Dermis blood vessel endothelial cell (primary cell): ENCODE measurements at places on chromosomes 13 and 19. TPM values are rescaled to one million over a fixed set of nuclear protein-coding genes. Genes with fewer than 3 reads are reported as not detected.

Gene VSTM2B
- total RNA-seq = not detected in 2 replicates

Gene FGF22
- not detected in 2 replicates for total RNA-seq

Gene TTC9B
- not detected in 2 replicates for total RNA-seq

GRCh38 chr19:32599736-32600157 lies 18.8 kb downstream of the PDCD5 start:
- DNase-seq = peak; percentile 82

- DNase-seq = no peak
These were observed 14.3 kb upstream of the ZNF429 start for GRCh38 chr19:21491146-21491545.

DNA sequence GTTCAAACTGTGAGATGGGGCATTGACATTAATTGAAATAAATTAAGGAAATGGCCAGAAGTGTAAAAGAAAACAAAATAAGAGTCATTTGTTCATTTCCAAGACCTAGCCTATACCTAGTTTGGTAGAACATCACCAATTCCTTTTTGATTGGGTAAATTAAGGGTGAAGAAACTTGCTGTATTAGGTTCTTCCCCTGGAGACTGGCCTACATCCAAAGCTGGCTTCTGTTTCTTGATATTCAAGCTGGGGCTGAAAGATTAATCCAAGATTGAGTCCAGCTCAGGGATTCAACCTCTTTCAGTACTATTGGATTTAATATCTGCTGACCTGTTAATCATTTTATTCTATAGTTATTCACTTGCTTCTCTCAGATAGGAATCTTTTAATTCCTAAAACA lies 183.2 kb downstream of the GPC6 start:
- DNase-seq = no peak

GRCh38 chr13:44951184-44951583 lies 38.1 kb downstream of the NUFIP1 start:
- DNase-seq = no peak

DNA sequence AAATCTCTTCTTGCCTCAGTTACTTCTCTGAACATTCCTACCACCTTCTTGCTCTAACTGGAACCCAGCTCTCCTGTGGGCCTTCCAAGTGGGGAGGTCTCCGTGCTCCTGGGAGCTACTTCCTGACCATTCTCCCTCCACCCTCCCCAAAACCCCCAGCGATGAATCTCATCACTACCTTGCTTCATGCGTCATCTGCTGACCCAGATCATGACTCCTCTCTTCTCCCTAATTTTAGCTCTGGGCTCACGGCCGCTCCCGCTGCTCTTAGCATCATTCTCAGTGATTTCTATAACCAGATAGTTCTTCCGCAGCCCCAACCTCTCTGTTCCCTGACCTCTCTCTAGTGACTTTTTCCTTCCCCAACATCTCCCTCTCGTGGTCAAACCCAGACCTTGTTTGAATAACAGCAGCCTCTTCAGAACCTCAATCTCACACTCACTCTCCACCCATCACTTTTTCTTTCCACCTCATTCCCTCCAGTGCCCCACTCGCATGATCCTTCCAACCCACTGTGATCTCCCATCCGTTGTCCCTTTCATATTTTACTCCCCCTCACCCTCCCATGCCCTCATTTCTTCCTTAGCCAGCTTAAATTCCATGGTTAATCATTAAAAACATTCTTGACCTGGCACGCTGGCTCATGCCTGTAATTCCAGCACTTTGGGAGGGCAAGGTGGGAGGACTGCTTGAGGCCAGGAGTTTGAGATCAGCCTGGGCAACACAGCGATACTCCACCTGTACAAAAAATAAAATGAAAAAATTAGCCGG lies 21.8 kb downstream of the MRPS12 start:
- DNase-seq = peak; percentile 72

DNA sequence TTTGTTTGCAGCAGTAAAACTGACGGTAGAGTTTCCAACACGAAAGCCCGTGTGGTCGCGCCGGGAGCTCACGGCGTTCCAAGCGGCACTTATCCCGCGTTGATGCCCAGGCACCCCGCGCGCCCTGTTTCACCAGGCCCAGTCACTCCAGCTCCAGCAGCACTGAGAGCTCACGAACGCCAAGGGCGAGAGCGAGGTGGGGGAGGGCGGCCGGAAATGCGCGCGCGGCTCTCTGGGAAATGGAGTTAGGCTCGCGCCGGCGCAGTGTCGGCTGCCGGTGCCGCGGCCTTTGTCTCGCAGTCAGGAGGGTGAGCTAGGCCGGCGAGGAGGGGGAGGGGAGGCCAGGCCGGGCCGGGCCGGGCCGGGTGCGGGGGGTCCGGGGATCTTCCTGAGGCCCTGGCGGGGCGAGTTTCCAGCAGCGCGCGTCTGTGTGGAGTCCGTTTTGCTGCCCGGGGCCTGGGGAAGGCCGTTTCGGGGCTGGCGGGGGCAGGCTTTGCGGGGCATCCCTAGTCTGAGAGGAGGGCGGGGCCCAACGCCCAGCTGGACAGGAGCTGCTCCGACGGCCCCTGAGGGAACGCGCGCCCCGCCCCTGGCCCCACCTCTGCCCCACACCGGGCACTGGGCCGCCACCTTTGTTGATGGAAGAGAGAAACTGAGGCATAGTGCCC lies at the start of gene ZNF135:
Gene ZNF135 (plus strand): TSS at position 280 of the 668 bp plus-strand sequence. CDS start 721 bp downstream, outside the sequence.
- DNase-seq = peak; percentile 63

DNA sequence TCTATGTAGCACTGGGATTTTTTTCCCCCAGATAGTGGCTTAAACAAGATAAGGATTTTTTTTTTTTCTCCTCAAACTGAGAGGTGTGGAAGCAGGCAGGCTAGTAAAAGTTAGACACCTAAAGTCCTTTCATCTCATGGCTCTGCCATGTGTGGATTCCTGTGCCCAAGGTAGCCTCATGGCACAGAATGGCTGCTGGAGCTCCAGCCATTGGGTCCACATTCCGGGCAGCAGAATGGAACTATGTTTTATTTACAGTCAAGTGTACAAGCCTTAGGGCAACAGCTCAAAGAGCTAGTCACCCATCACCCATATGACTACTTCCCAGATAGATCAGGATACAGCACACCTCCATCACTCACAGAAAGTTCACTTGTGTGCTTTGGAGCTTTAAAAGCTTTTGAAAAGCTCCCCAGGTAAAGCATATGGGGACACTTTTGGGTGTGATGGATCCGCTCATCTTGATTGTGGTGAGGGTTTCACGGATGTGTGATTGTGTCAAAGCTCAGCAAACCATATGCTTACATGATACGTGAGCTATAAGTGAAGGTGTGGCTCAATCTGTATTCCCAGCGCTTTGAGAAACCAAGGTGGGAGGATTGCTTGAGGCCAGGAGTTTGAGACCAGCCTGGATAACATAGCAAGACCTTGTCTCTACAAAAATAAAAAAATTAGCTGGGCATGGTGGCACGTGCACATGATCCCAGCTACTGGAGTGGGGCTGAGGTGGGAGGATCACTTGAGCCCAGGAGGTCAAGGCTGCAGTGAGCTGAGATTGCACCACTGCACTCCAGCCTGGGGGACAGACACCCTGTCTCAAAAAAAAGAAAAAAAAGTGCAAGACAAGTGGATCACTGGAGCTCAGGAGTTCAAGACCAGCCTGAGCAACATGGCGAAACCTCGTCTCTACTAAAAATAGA lies 18.1 kb downstream of the PGLS start:
- DNase-seq = no peak

GRCh38 chr19:33348301-33349010 lies 25.1 kb upstream of the CEBPG start:
- DNase-seq = no peak

- no peak for DNase-seq
These were observed 12.0 kb downstream of the CCNE1 start for GRCh38 chr19:29823581-29824330.

DNA sequence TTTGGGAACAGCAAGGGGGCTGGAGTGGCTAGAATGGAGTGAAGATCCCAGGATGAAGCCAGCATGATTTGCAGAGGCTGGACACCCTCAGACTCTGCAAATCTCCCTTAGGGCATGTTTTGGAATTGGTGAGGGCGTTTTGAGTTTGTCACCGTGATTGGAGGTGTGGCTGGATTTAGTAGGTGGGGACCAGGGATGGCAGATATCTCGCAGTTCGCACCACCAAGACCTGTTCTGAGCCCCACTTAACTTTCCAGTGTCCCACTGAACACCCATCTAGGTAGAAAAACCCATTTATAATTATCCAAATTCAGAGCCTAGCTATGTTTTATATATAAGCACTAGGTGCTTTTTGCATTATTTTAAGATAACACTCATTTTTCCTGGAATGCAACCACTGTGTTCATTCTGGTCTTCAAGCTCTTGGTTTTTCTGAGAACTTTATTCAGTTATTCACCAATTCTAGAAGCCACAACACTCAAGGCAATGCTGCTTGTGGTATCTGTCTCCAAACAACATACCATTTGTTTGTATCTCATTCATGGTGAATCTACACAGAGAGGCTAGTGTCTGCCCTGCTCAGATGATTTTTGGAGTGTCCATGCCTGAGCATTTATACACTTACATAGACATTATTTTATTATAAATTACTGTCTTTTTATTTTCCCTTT lies 3.0 kb upstream of the NANOS2 start:
- DNase-seq = no peak

- no peak for DNase-seq
These were observed 26.8 kb upstream of the SACS start for GRCh38 chr13:23460309-23460708.

GRCh38 chr19:33442706-33443105 lies 69.2 kb downstream of the CEBPG start:
- DNase-seq = no peak

DNA sequence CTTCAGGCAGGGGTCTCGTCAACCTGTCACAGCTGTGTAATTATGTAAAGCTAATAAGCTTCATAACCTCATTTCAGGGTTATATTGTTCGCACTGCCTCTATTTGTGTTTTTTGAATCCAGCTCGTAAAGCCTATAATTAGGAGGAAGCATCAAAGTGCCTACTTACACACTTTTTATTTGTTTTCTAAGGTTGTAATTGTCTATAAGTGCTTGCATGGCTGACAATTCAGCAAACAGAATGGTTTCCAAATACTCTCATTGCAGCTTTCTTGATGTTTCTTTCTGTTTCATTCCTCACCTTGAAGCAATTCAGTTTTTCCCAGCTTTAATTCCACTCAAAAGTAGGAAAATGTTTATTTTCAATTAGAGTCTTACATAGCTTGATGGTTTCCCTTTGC lies 336.3 kb downstream of the HS6ST3 start:
- no peak for DNase-seq
